ENCODE measurements at places on chromosomes 2 and 18.

- no peak for DNase-seq
These were observed 46.1 kb downstream of the CDCA7 start for GRCh38 chr2:173400760-173401159.

- DNase-seq: no peak
These were observed 2.4 kb upstream of the SATB2 start for GRCh38 chr2:199460101-199460671.

GRCh38 chr2:131046918-131047652 lies 46.2 kb downstream of the FAM168B start:
- DNase-seq: peak; percentile 70

GRCh38 chr2:9071032-9071431 lies 67.5 kb upstream of the MBOAT2 start:
- DNase-seq: no peak

GRCh38 chr2:232375164-232375563 lies 3.4 kb upstream of the ALPP start:
- DNase-seq: no peak

GRCh38 chr2:230715201-230715600 lies 2.6 kb downstream of the CAB39 start:
- no peak for DNase-seq

- no peak for DNase-seq
These were observed 16.0 kb upstream of the PROM2 start for GRCh38 chr2:95258271-95258670.

DNA sequence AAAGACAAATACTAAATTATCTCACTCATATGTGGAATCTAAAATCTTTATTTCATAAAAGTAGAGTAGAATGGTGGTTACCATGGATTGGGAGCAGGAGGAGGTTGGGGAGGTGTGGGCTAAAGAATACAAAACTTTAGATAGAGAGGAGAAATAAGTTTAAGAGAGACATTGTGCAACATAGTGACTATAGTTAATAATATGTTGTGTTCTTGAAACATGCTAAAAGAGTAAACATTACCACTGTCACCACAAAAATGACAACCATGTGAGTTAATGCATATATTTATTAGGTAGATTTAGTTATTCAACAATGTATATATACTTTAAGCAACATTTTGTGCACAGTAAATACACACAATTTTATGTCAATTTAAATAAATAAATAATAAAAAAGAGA lies 128.5 kb upstream of the COL3A1 start:
- no peak for DNase-seq

- DNase-seq: no peak
These were observed 210.7 kb upstream of the RND3 start for GRCh38 chr2:150698016-150698661.

DNA sequence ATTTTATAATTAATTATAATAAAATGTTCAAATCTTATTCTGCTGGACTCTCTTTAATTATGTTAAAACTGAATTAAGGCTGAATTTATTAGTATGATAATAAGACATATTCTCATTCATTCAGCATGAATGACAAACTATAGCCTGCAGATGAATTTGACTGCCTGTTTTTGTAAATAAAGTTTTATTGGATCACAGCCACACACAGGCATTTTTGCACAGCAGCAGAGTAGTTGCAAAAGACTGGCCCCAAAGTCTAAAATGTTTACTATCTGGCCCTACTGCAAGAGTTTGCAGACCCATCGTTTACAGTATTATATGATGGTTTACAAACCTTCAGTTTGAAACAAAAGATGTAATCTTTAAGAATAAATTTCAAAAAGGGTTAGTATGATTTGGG lies 58.6 kb downstream of the RMDN2 start:
- no peak for DNase-seq

DNA sequence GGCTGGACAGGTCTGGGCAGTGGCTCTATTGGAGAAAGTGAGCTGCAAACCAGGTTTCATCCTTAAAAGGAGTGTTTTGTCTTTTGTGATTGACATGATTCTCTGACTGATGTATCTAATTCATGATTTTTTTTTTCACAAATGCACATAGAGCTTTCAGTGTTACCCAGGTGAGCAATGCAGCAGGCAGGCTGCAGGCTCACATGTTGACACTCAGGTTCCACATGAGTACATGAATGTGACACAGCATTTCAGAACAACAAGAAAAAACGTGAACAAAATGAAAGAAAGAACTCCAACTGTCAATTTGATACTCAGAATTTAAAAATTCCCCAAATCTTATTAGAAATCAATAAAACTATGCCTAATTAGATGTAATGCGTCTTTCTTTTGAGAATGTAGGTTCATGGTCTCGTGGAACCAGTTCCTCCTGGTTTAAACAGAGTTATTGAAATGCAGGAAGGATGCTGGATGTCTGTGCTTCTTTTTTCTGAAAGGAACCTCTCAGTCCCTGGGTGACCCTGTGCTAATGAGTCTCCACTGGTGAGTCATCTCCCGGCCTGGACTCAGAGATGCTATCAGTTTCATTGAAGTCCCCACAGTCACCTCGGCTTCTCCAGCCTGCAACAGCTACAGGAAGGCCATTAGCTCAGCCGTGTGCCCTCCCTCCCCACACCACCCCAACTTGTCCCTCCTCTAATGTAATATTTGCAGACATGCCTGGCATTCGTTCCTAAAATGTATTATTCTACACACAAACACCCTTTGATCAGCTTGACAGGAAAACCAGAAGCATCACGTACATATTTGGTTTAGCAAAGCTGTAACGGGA lies 430.4 kb downstream of the LPIN1 start:
- peak; percentile 43 for DNase-seq

GRCh38 chr2:83103613-83104012 lies 1355.5 kb downstream of the SUCLG1 start:
- DNase-seq: no peak

- no peak for DNase-seq
These were observed 166.9 kb downstream of the GLI2 start for GRCh38 chr2:120902592-120902991.

GRCh38 chr2:128607440-128607839 lies 288.8 kb upstream of the HS6ST1 start:
- no peak for DNase-seq

- DNase-seq: no peak
These were observed 182.2 kb downstream of the EPHA4 start for GRCh38 chr2:221389904-221390303.

DNA sequence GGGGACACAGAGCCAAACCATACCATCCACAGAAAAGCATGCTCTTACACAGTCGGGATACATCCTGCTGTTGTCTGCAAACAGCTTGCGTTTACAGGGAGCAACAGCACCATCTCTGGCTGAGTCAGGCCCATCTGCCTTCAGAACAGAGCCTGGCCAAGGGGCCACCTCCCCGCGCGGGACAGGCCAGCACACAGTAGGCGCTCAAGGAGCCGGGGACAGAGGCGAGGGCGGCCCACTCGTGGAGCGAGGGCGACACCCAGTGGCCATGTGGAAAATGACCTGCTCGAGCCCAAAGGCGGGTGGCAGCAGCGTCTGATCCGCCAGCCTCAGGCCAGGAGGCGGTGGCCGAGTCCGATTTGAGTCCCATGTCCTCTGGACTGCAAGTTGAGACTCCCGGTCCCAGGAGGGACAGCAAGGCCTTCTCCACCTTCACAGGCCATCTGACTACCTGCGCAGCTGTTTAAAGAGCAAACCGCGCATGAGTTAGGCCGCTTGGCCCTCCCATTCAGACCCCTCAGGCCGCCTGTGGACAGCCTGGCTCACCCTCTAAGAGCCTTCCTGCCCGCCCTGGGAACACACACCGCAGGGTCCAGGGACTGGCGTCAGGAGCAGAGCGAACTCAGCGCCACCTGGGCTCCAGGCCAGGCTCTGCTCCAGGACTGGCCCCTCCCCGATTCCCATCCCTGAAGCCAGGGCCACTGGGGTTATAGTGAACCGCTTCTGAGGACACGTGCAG lies 38.3 kb downstream of the TTC32 start:
- peak; percentile 84 for DNase-seq

DNA sequence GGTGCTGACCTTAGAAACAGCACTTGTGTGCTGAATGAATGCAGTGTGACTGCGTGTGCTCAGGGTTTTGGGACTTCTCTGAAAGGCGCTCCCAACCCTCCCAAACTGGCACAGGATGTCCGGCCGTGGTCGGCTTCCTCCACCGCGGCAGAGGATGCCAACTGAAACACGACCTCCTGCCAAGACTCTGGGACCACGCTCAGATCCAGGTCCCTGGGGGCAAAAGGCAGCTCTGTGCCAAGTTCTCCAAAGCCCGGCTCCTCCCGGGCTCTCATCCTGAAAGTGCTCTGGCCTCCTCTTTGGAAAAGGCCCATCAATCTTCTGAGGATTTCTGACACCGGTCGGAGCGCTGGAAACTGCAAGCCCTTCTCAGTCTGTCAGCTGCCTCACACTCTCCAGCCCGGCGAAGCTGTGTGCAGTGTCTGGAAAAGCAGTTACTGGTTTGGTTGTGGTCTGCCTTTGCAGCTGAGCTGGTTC lies 32.3 kb upstream of the ZBTB7C start:
- DNase-seq: peak; percentile 55

GRCh38 chr2:159959136-159959535 lies 103.3 kb downstream of the PLA2R1 start:
- DNase-seq: no peak

GRCh38 chr18:48419277-48420022 lies 10.3 kb upstream of the ZBTB7C start:
- DNase-seq: no peak

- DNase-seq: no peak
These were observed 15.6 kb downstream of the IMPA2 start for GRCh38 chr18:11996907-11997306.

DNA sequence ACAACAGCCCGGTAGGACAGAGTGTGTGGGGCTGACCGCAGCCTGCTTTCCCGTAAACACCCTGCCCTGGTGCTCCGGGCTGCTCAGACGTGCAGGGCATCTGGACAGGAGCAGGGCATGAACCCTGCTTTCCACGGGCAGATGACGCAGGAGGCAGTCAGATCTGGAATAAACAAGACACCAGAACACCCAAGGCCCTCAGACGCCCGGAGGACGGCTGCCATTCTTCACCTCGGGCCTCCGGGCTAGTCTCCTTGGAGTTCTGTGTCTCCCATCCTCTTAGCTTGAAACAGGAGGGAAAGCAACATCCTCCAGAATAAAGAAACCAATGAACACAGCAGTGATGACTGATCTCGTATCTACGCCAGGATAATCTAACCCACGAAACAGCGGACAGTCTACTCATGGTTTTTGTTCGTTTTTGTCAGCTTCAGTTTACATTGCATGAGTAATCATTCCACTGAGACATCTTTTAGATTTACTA lies 7.3 kb downstream of the PXDN start:
- DNase-seq: no peak

DNA sequence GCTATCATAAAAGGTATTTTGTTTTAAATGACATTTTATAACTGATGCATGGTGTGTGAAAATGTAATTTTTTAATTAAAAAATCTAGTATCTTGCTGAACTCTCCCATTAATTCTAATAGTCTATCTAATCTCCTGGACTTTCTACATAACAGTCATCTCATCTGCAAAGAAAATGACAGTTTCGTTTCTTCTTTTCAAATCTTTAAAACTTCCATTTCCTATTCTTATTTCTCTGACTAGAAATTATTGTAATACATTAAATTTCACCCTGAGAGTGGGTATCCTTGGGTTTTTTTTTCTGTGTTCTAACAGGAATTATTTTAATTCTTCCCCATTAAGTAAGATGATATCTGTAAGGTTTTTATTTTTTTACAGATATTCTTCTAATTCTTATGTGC lies 120.1 kb downstream of the KCNF1 start:
- DNase-seq: no peak

DNA sequence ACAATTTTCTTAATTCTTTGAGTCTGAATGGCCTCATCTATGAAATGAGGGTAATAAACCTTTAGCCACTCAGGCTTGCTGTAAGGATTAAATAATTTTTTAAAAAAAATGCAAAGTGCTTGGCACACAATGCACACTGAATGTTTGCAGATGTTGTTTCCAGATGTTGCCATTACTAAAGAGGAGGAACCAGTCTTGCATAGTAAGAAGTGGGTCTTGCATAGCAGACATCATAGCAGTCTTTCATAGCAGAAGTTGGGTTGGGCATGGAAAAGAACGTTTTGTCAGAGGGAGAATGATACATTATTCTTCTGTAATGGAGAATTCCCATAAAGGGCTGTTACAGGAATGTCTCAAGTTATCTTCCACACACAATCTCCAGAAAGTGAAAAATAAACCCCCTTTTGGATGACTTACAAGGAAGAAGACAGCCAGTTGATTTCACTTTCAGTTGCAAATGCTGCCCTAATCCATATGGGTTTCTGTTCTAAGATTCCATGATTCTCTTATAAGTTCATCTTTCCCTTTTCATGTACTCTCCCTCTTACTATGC lies 327.7 kb downstream of the SUCLG1 start:
- DNase-seq: no peak

GRCh38 chr2:187862715-187863114 lies 308.5 kb upstream of the TFPI start:
- no peak for DNase-seq

DNA sequence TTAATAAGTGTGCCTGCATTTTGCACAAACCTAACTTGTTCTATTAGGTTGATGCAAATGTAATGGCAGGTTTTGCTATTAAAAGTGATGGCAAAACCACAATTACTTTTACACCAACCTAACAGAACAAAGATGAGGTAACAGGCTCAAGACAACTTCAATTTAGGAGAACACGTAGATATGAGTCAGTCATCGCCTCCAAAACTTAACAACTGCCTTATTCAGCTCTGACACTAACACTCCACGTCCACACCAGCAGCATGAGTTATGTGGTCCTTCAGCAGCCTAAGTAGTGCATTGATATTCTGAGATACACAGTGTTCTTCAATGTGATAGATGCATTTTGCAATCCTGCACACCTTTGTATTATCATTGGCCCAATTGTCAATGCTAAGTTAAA lies 1175.1 kb upstream of the ACVR2A start:
- no peak for DNase-seq

GRCh38 chr2:43268066-43268953 lies 41.9 kb upstream of the ZFP36L2 start:
- DNase-seq: peak; percentile 43

- no peak for DNase-seq
These were observed 16.6 kb downstream of the HJURP start for GRCh38 chr2:233837694-233838229.

DNA sequence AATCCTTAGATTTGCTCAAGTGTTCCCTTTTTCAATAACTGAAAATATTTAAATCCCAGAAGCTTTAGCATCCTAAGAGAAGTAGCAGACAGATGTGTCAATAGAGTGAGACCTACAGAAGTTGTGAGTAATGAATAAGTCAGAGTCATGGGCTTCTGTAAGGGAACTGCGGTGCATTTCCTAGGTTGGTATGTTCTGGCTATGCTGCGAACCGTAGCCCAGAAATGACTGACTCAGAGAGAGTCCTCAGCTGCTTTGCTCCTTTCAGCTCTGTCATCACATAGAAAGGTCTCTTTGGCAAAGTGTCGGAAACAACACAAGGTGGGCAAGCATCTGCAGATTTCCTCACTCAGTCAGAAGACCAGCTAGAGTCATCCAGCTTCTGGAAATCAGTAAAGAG lies 297.1 kb downstream of the ARHGAP15 start:
- no peak for DNase-seq

- DNase-seq: no peak
These were observed 205.4 kb downstream of the RAB3GAP1 start for GRCh38 chr2:135257383-135258090.

Data from left ventricle myocardium superior (tissue), 1 donor.